Anterior cingulate cortex (tissue), 58 donors: ENCODE measurements at places on chromosomes 4 and X.

DNA sequence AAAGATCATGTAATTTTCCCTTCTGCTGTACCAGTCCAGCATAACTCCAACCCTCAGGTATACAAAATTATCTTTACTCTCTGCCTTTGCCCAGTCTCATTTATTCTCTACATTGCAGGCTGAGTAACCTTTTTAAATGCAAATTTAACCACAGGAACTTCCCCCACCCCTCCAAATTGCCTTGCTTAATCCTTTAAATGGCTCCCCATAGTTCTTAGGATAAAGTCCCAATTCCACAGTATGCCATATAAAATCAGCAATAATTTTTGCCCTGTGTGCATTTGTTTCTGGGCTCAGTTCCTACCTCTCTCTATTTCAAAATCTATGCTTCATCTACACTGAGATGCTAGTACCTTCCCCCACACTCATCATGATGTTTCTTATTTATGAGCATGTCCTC, 879.7 kb downstream of the RPA4 start:
- DNase-seq = no peak

- DNase-seq = no peak
Measured at GRCh38 chrX:9327086-9327746, 137.6 kb upstream of the TBL1X start.

- DNase-seq = no peak
Measured at GRCh38 chr4:137651128-137651527, 118.8 kb upstream of the PCDH18 start.

GRCh38 chr4:102449751-102450352, 51.3 kb upstream of the NFKB1 start:
- DNase-seq = no peak

GRCh38 chrX:42803320-42803719, 25.4 kb upstream of the PPP1R2C start:
- no peak for DNase-seq

DNA sequence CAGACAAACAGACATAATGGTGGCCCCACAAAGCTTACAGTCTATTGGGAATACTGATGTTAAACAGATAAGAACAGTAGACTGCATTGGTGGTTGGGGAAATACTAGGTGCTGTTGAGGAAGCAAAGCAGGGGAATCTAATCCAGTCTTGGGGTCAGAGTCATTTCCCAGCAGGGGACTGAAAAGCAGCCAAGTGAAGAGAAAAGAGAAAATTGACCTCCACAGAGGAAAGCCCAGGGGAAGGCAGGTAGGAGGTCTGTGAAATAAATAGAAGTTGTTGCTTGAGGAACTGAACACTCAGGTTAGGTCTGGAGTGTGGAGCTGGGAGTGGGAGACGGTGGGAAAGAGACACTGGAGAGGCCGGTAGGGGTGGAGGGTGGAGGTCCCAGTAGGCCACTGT, 33.0 kb upstream of the LEF1 start:
- DNase-seq = no peak

GRCh38 chrX:35699642-35700041, 98.5 kb upstream of the MAGEB16 start:
- DNase-seq = no peak

- no peak for DNase-seq
Measured at GRCh38 chr4:183702492-183702891, 43.4 kb downstream of the TRAPPC11 start.
